Progenitor cell of endocrine pancreas (in vitro differentiated cells): ENCODE measurements at places on chromosomes 4 and X. TPM values are rescaled to one million over a fixed set of nuclear protein-coding genes. Genes with fewer than 3 reads are reported as not detected.

Gene UGT2B15
- 0.22 and 0.57 TPM in 2 replicates for total RNA-seq

Gene ABLIM2
- total RNA-seq = 5.7 and 7.5 TPM in 2 replicates

Gene STK32B
- total RNA-seq = 0.24 and 0.36 TPM in 2 replicates

Gene CFAP299
- total RNA-seq = 0.84 and 0.93 TPM in 2 replicates

Gene CCKAR
- total RNA-seq = 2.4 and 2.7 TPM in 2 replicates

DNA sequence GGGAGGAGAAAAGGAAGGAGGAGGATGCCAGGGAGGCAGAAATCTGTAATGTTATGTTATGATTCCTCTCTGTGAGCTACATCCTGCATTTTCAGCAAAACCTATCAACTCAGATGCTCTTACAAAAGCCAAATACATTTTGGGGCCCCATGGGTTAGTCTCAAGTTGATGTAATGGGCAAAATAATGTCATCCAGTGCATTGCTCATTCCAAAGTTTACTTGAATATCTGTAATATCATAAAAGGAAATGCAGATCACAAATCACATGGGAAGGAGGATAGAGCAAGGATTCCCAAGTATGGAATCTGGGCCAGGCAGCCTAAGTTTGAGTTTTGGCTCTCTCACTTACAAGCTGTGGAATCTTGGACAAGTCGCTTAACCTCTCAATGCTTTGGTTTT is 74.9 kb upstream of the SOD3 start:
- DNase-seq = no peak

DNA sequence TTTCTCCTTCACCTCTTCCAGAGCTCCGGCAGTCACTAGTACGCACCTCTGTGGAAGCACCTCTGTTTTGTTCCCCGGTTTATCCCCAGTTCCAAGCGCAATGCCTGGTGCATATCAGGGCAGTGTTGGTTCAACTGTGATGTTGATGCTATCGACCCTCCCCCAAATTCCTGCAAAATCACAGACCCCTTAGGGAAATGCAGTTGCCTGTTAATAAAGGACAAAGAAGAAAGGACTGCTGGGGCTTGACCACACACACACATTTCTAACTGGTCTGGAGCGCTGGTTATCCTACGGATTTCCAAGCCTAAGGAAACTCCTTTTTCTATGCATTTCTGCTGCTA is 530 bp upstream of the NMU start:
- no peak for DNase-seq

DNA sequence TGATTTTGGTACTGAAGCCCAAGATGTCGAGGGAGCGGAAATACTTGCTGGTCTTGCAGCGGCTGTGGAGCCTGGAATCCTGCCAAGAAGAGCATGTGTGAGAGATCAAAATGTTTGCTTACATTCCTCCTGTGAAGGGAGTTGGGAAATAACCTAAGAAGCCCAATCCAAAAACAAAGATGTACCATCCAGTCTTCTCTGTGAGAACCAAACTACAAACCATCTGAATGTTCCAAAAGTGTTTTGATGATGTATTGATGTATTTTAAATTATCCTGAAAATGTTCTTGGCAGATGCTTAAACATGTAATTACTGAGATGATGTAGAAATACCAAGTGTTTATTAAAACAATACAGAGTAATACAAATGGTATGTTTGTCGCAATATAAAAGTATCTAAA is 10.1 kb upstream of the ADH1A start:
- DNase-seq = no peak

GRCh38 chrX:120769576-120770341 is 105.9 kb downstream of the CT47B1 start:
- DNase-seq = no peak

GRCh38 chrX:17597836-17598439 is 139.4 kb upstream of the SCML1 start:
- DNase-seq = no peak

GRCh38 chr4:37757761-37758160 is 68.7 kb upstream of the PGM2 start:
- DNase-seq = no peak

DNA sequence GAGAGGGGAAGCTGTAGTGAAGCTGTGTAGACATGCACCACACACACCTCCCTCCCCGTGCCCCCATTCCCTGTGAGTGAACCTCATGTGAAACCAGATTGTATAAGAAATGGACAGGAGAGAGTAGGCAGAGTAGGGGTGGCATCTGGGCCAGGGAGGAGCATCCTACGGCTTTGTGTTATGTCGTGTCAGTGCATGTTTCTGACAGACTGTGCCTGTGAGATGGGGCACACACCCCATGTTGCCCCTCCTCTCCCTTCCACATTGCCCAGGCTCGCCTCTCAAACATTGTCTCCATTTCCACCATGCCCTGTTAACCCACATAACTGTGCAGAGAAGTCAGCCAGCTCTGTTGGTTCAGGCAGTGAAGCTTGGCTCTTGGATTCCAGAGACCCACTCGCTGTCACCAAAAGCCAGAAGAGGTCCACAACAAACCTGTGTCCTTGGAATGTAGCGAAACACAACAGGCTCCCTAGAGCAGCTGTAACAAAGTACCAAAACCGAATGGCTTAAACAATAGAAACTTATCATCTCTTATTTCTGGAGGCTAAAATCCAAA is 56.1 kb downstream of the SLC9A6 start:
- no peak for DNase-seq

DNA sequence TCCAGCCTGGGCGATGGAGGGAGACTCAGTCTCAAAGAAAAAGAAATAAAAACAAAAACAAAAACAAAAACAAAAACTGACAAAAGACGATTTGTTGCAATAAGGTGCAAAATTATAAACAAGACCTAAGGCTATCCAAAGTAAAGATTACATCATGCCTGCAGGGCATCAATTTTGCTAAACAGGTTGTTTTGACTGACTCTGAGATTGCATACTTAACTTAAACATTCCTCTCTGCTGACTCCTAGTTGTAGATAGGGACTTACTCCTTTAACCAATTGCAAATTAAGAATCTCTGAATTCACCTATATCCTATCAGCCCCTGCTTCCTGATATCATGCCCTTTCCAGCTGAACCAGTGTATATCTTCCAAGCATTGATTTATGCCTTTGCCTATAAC is 2687.3 kb downstream of the PCDH7 start:
- no peak for DNase-seq

- DNase-seq = no peak
These were observed 84.2 kb upstream of the HS3ST1 start for GRCh38 chr4:11512871-11513270.

DNA sequence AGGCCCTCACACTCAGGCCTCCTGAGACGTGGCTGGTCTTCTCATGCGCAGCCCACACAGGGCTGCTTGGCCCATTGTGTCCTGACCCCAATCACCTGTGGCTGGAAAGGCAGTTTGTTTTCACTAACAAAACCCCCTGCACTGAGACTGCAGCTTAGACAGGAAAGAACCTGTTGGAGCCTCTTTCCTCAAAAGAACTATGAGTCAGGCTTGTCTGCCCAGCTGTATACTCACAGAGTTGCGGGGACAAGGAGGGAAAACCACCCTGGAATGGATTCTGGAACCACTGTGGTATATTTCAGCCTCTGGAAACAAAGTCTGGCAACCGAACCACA is 5.2 kb upstream of the TMEM156 start:
- DNase-seq = no peak

GRCh38 chr4:14317351-14317750 is 684.9 kb upstream of the CPEB2 start:
- DNase-seq = no peak

- no peak for DNase-seq
These were observed 115.4 kb upstream of the STK26 start for GRCh38 chrX:131907488-131908314.

DNA sequence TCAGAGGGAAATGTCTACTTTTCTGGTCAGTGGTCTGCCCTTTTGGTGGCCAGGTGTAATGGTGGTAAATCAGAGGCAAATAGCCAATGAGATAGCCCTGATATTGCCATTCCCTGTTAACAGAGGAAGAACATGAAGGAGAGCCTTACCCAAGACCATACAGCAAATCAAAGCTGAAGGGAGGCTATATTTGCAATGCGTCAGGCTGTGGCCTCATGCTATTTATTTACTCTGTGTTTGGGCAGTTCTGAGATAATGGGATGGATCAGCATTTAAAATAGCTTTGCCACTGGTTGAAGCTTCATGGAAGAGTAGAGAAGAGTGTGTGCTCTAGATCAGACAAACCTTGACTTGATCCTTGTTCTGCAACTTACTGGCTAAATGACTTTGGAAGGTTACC is 73.3 kb upstream of the MAML3 start:
- DNase-seq = no peak

DNA sequence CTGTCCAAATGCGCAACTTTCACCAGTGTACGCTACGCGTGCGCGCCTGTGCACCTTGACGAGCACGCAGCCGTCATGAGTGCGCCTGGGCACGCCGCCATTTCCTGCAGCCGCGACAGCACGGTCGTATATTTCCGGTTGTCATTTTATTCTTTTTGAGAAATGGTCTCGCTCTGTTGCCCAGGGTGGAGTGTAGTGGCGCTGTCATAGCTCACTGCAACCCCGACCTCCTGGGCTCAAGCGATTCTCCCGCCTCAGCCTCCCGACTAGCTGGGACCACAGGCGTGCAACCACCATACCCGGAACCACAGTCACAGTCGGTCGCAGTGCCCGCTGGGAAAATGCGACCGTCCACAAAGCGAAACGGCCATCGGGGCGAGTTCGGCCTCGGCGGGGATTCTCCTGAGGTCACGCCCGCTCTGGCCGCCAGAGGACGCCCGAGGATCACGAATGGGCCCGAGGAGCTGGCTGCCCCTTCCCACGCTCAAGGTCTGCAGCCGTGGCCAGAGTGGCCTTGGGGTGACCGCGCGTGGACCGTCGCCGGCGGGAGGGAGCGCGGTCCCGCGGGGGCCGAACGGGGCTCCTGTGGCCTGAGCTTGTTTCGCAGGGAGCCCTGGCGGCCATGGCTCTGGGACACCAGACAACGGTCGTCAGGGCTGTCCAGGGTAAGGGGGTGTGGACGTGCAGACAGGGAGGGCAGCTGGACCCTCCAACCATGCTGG is 23.7 kb upstream of the PNMA3 start:
- DNase-seq = peak; percentile 61

DNA sequence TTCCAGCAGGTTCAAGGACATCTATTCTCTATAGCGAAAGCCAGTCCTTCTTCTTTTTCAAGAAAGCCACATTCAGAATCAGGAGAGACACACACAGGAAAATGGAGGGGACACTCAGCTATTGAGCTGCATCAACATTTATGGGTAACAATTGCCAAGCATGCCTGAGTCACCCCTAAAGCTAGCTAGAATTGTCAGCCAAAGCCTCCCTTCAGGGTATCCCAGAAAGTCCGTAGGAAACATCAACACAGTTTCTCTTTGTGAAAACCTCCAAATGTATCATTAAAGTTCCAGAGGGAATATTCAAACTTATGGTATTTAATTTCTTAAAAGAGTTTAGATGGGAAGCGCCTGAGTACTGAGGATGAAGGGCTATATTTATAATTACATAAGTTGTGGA is 331.1 kb upstream of the SLC7A11 start:
- no peak for DNase-seq

- no peak for DNase-seq
These were observed 45.2 kb downstream of the MAGEB17 start for GRCh38 chrX:16212436-16212835.

DNA sequence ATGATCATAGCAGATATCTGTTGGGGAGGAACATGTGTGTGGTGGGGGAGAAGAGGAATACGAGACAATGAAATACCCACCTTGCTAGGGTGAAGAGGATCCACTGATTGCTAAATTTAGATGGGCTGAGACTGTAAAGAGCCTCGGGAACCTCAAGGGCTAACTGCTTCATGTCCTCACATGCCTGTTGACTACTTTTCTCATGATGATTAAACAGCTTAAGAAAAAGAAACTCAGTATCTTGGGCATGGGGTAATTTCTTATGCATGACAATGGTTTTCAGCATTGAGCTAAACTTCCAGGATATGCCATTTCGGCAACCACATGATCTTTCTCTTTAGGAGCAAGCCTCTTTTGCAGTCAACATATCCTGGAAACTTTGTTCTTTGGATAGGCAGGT is 3.9 kb upstream of the LNX1 start:
- no peak for DNase-seq

GRCh38 chrX:128309311-128309710 is 257.1 kb upstream of the ACTRT1 start:
- DNase-seq = no peak

DNA sequence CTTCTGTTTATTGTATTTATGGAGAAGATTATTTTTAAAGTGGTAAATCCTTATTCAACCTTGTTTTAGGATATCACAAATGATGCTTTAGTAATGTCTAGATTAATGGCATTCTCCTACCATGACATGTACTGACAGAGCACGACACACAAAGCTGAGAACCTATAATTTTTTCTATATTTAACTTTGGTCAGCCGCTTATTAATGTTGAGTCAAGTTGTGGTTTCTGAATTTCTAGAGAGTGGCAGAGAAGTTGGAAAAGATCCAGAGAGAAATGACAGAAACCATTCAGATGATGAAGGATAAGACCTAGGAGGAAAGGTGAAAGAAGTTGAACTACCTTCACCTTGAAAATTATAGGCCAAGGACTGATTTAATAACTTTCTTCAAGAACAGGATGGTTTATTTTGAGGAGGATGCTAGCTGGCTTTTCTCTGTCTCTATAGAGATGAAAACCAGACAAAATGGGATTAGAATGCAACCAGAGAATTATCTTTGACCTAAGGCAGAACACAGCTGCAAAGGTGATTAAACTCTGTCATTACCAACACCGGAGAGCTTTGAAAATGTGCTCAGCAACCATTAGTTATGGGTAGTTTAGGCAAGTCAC is 62.6 kb upstream of the TSPAN5 start:
- no peak for DNase-seq

GRCh38 chr4:64130907-64131306 is 278.3 kb downstream of the TECRL start:
- no peak for DNase-seq

GRCh38 chr4:165842684-165843083 is 30.4 kb upstream of the TLL1 start:
- no peak for DNase-seq

- DNase-seq = no peak
These were observed 73.2 kb downstream of the ENOX2 start for GRCh38 chrX:130829526-130830515.
